ENCODE measurements at places on chromosomes 13 and 19.

GRCh38 chr19:28603453-28603852, 609.5 kb downstream of the UQCRFS1 start:
- no peak for DNase-seq

GRCh38 chr13:102700088-102701031, 5.5 kb upstream of the METTL21C start:
- DNase-seq, result no peak

DNA sequence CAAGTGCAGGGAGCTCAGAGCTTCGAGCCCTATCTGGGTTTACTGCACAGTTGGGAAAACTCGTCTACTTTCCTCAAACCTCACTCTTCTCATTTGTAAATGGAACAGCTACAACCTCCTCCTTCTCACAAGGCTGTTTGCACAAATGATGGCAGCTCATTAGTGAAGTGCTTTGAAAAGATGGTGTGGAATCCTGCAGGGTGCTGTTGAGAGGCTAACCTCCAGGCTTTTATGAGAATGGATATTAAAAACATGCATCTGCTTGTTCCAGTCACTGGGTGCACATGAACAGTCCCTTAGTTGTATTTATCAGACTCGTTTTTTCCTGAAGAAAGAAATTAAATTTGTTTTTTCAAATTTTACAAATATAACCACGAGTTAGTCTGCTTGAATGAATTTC, 36.6 kb downstream of the PCDH8 start:
- no peak for DNase-seq

DNA sequence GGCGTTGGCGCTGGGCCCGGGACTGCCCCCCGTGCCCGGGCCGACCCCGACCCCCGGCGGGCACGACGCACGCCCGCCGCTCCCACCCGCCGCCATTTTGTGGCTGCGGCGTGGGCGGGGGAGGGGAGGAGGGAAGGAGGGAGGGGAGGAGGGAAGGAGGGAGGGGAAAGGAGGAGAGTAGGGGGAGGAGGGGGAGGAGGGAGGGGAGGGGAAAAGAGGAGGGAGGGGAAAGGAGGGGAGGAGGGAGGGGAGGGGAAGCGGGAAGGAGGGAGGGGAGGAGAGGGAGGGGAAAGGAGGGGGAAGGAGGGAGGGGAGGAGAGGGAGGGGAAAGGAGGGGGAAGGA, at the start of gene BTBD2:
Gene BTBD2, minus strand, starts transcription at position 107 of the 343 bp plus-strand sequence. Its CDS starts 11 bp downstream, at position 96.
- DNase-seq, result peak; percentile 48

DNA sequence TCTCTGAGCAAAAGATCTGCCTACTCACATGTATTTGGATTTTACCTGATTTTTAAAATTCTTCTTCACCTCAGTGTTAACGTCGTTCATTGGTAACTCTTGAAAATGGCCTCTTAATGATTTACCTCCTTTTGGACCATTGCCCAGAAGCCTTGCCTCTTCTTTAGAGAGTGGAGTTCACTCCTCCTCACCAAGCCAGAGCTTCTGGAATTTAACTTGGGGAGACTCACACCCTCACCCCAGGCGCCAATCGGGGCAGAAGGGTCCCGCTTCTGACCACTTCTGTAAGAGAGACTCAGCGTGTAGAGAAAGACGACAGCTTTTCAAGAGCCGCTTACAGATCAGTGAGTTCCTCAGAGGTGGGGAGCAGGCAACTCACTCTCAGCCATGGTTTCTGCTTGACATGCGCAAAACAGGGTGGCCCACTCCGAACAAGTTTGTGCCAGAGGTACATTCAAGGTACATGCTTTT, 2.7 kb downstream of the PNMA8C start:
- DNase-seq, result no peak

DNA sequence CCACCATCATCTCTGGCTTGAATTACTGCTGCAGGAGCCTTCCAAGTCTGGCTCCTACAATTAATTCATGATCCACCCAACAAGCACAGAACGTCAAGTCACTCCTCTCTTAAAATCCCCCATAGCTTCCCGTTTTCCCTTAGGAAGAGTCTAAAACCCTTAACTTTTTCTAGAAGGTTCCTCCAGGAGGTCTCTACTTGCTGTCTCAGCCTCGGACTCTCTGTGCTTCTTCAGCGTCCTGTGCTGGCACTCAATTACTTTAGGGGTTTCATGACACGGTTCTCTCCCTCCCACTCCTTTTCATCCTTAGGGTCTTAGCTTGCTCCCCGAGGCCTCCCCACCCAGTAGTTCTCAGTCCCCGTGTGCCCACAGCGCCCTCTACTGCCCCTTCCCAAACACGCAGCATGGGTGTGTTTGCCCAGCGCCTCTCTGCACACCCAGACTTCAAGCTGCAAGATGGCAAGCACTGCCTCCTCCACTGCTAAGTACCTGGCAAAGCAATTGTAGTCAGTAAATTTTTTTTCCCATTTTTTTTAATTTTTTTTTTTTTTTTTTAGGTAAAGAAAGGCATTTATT, 25.8 kb upstream of the MAP3K10 start:
- DNase-seq, result peak; percentile 40

GRCh38 chr13:33869005-33869404, 51.1 kb downstream of the RFC3 start:
- DNase-seq, result no peak

All from urothelium cell line (cell line).